ENCODE measurements at places on chromosomes 13 and 19. TPM values are rescaled to one million over a fixed set of nuclear protein-coding genes. Genes with fewer than 3 reads are reported as not detected.

- DNase-seq: no peak
Observed at GRCh38 chr19:45920458-45920857, 5.9 kb upstream of the NANOS2 start.

DNA sequence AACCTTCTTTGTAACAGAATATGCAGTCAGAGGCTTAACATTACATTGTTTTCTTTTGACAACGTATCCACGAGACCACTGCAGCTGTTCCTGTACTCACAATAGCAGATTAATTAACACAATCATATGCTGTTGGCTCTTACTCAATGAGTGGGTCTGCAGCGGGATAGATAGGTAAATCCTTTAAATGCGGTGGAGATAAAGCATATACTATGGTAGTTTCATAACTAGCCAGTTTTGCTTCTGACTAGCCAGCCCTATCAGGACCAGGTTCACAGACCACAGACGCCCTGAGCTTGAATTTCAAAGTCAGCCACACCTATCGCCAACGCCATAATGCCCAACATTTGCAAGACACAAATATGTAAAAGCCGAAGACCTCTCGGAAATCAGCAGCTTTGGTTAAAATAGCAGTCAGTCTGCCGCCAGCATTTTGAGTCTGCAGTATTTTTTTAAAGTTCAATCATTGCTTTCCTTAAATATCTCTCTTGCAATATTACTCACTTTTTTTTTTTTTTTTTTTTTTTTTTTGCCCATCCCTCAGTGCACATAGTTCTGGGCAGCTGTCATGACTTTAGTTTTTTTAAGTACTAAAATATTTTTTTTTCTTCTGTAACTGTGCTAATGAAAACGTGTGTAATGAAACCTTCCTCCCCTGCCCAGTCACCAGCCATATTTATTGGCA lies 120.5 kb downstream of the ZNF536 start:
- DNase-seq: no peak

DNA sequence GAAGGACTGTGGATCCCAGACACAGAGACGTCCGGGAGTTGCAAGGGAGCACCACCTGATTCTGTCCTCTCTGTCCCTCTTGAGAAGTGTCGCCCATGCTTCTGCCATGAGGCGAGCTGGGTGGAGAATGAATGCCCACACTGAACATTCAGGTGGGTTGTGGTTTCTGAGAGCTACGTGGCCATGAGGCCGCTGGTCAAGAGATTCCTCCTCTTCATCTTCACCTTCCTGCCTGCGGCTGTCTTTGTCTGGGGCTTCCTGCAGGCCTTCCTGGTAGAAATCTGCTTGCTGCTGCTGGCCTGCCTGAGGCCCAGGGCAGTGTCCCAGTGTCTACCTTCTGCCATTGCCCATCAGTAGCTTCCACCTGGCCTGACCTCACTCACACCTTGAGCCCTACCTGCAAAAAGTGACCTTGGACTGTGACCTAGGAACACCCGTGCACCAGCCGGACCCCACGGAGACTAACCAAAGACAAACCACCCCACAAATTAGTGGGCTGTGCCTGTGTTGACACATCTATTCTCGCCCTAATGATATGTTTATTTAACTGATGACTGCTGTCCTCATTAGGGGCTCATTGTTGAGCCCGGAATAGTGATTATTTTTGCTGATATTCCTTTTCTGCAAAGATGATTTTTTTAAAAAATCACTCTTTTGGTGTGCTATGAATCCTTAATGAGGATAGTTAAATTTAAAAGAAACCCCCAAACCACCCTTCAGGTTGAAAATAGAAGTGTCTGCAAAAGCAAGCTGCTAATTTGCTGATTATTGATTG lies 38.7 kb upstream of the ZNF536 start:
- no peak for DNase-seq

DNA sequence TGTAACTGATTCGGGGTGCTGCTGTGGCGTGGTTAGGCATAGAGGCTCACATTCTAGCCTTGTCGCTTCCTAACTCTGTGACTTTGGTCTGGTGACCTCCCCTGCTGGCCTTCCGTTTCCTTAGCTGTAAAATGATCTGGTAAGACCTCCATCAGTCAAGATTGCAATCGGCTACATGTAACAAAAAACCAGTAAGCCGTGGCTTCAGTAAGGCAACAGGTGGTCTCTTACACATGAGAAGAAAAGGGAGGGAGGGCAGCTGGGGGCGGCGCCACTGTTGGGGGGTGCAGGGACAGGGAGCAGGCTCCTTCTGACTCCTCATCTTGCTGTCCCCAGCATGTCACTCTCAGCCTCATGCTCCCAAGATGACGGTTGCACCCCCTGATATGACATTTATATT lies 148.0 kb downstream of the SIPA1L3 start:
- DNase-seq: no peak

DNA sequence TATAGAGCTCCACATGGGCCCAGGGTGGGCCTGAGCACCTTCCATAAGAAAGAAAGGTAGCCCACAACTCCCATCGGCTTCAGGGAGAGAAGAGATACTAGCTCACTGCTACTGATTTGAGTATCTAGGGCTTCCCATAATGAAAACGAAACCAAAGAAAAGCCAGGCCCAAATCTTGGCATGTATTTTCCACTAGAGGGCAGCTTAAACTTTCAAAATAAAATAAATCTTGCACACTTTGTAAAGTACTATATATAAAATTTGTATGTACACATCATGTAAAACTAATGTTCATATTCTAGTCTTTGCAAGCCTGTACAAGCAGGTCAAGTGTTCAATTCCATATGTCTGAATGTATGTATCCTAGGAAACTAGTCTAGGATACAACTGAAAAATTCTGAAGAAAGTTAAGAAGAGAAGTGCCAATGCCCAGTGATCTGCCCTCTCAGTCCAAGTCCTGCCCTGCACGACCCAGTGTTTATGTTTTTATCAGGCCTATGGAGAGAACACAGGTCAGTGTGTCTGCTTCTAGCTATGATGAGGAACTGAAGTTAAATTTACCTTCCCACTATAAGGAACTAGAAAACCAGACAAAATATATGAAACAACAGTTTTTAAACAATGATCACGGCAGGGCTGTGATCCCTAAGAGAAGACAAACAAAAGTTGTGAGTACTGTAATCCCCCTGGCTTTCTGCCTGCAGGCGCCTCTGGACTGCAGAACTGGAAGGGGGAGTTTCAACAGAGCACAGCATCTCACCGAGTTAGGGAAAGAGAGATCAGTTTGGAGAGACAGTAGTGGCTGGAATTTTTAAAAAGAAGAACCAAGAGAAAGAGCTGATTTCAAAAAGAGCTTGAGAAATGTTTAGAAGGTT lies 475.7 kb downstream of the UQCRFS1 start:
- DNase-seq: no peak

DNA sequence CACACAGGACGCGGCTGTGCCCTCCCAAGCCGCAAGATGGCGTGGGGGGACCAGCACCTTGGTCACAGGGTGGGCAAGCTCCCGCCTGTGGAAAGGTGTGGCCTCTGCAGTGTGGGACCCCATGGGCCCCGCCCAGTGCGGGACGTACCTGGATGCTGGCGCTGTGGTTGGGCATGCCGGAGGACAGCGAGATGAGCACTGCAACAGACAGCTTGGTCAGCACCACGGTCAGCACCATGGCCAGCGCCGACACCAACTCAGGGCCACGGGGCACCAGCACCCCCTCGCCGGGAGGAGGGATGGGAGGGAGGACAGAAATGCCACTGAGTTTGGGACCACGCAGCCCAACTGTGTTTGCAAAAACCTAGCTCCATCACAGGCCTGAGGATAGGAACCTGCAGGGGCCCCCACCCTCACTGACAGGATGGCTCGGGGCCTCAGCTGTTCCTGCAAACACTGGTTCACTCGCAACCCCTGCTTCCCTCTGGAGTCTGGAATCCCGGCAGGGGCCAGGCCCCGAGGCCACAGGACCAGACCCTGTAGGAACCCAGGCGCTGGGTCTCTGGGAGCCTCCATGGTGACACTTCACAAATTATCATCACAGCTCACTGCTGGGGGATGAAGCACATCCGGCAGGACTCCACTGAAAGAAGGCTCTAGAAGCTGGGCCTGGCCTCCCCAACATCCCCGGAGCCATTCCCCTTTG lies 27.1 kb downstream of the IZUMO4 start:
- no peak for DNase-seq

- DNase-seq: peak; percentile 82
Observed at GRCh38 chr19:15177269-15178116, 23.3 kb downstream of the NOTCH3 start.

- DNase-seq: no peak
Observed at GRCh38 chr19:31066385-31066784, 282.9 kb downstream of the TSHZ3 start.

GRCh38 chr13:25816239-25816638 lies 235.6 kb downstream of the SHISA2 start:
- no peak for DNase-seq

DNA sequence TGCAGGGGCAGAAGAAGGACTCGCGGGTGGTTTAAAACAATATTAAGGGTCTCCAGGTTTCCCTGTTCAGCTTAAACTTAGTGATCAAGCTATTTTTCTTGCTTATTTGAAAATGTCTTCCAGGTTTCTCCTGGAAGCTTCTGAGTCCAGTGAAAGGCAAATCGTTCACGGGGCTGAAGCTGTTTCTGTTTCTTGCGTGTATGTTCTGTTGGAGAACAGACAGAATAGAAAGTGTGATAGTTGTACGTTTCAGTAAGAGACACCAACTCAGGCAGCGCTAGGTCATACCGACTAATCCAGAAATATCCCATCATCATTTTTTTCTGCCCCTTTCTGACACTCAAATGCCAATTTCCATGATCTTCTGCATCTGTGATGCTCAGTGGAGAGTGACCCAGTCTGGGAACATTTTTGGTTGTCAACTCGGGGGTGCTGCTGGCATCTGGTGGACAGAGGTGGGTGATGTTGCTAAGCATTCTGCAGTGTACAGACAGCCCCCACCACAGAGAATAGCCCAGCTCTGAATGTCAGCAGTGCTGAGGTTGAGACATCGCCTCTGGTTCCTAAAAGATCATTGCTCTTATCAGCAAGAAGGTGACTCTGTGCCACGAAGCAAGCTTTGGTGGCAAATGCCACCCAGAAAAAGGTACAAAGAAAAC lies 4.3 kb downstream of the KLF2 start:
- DNase-seq: peak; percentile 30

CGB3 gene
- total RNA-seq: not detected

STOML3 gene
- total RNA-seq: not detected

INSR gene
- 1.3 TPM for total RNA-seq

FARP1 gene
- total RNA-seq: 0.86 TPM

PALM gene
- 0.27 TPM for total RNA-seq

SLC15A1 gene
- total RNA-seq: not detected
